ENCODE measurements at places on chromosomes 4 and X. TPM values are rescaled to one million over a fixed set of nuclear protein-coding genes. Genes with fewer than 3 reads are reported as not detected.

MSX1 gene
- 7.6 TPM for total RNA-seq

SYP gene
- total RNA-seq, result 0.59 TPM

NALF2 gene
- total RNA-seq, result not detected

SETD7 gene
- 23.3 TPM for total RNA-seq

SSX4 gene
- not detected for total RNA-seq

HGFAC gene
- not detected for total RNA-seq

VCX3B gene
- total RNA-seq, result not detected

GABRQ gene
- 2.3 TPM for total RNA-seq

CT83 gene
- total RNA-seq, result not detected

WDR13 gene
- total RNA-seq, result 62.4 TPM

CCSER1 gene
- total RNA-seq, result not detected

P2RY10 gene
- not detected for total RNA-seq

BEX5 gene
- total RNA-seq, result 0.60 TPM

TKTL1 gene
- not detected for total RNA-seq

CLDN2 gene
- total RNA-seq, result not detected

ZCCHC18 gene
- total RNA-seq, result 0.20 TPM

KLHL13 gene
- total RNA-seq, result 0.12 TPM

MFAP3L gene
- 1.9 TPM for total RNA-seq

SPATA18 gene
- total RNA-seq, result 1.4 TPM

CT45A1 gene
- not detected for total RNA-seq

NUP62CL gene
- total RNA-seq, result not detected

TEX13C gene
- not detected for total RNA-seq

CPE gene
- under 0.01 TPM for total RNA-seq

ATXN3L gene
- not detected for total RNA-seq

DCX gene
- not detected for total RNA-seq

RHOXF1 gene
- total RNA-seq, result not detected

RHOXF2B gene
- total RNA-seq, result not detected

HELT gene
- total RNA-seq, result not detected

TMEM164 gene
- 8.0 TPM for total RNA-seq

MAGEA12 gene
- total RNA-seq, result 93.6 TPM

ZNF674 gene
- 7.2 TPM for total RNA-seq

PRR32 gene
- not detected for total RNA-seq

ZAR1 gene
- total RNA-seq, result 0.12 TPM

PABPC1L2A gene
- not detected for total RNA-seq

PDE6B gene
- not detected for total RNA-seq

FHDC1 gene
- total RNA-seq, result 0.49 TPM

USP27X gene
- 1.4 TPM for total RNA-seq

SORCS2 gene
- 2.9 TPM for total RNA-seq

PPEF2 gene
- total RNA-seq, result not detected

DIPK2B gene
- not detected for total RNA-seq

NEUROG2 gene
- 0.12 TPM for total RNA-seq

MAB21L2 gene
- total RNA-seq, result 0.10 TPM

PAGE1 gene
- total RNA-seq, result 2.7 TPM
